Uterine smooth muscle cell (primary cell): ENCODE measurements at places on chromosomes 5 and 9. TPM values are rescaled to one million over a fixed set of nuclear protein-coding genes. Genes with fewer than 3 reads are reported as not detected.

Gene CDC20B
- total RNA-seq, result under 0.01 and 0.22 TPM in 2 replicates

Gene FABP6
- total RNA-seq, result not detected in 2 replicates

Gene DDX4
- total RNA-seq, result not detected in 2 replicates

Gene AQP3
- total RNA-seq, result 0.89 and 1.00 TPM in 2 replicates

Gene FBXL7
- total RNA-seq, result 3.0 and 4.2 TPM in 2 replicates

Gene LSM11
- 5.7 and 6.6 TPM in 2 replicates for total RNA-seq

Gene TLR4
- 2.5 and 5.9 TPM in 2 replicates for total RNA-seq

Gene OBP2B
- total RNA-seq, result not detected in 2 replicates

Gene GALNT12
- 69.5 and 98.7 TPM in 2 replicates for total RNA-seq

Gene CEP72
- 5.6 and 8.4 TPM in 2 replicates for total RNA-seq

Gene PCDHGB5
- 16.2 and 25.0 TPM in 2 replicates for total RNA-seq

Gene C9orf153
- total RNA-seq, result 0.25 TPM in 1 of 2 replicates, not detected in the other

Gene UNC5A
- not detected in 2 replicates for total RNA-seq

Gene CDKN2A
- total RNA-seq, result 8.5 and 8.9 TPM in 2 replicates

Gene SLC6A3
- total RNA-seq, result not detected in 2 replicates

Gene FGF1
- total RNA-seq, result 3.4 and 4.0 TPM in 2 replicates
